ENCODE measurements at places on chromosomes 6 and 20.

- DNase-seq, result no peak
These were observed 19.5 kb upstream of the FAM8A1 start for GRCh38 chr6:17580518-17581048.

DNA sequence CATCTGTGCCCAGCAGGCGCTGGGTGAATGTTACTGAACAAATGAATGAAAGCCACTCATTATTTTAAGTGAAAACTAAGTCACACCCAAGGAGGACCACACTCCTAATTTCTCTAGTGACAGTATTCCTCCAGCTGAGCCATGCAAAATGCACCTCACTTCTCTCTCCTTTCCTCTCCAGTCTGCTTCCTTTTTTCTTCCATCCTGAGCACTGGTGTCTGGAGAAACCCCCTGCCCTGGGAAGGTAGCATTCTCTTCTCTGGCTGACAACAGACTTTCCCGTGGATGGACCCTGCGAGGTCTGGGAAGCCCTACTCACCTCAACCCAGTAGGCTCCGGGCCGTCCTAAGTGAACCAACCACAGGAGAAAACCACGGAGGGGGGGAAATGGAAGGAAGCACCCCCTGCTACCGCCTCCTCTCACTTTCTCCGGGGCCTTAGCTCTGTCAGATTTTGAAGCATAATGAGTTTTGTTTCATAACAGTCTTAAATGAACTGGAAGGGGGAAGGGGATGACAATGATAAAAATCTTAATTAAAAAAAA lies 22.6 kb downstream of the TRERF1 start:
- no peak for DNase-seq

GRCh38 chr6:68127074-68127473 lies 508.0 kb upstream of the ADGRB3 start:
- no peak for DNase-seq

DNA sequence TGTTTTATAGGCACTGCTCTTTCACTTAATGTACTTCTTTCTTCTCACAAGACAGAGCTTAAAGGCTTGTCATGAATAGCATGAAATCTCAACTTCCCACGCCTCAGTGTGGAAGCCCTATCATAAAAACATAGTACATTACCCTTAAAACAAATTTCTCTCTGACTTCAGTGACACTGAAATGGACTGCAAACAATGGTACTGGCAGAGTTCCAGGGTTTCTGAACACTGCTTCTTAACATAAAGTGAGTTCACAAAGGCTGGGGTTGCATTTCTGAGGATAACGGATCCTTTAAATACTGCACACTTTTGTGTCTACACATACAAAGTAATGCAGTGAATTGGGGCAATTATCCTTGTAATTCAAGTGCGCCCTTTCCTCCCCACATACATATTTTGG lies 32.3 kb upstream of the PLEKHG1 start:
- DNase-seq, result no peak

DNA sequence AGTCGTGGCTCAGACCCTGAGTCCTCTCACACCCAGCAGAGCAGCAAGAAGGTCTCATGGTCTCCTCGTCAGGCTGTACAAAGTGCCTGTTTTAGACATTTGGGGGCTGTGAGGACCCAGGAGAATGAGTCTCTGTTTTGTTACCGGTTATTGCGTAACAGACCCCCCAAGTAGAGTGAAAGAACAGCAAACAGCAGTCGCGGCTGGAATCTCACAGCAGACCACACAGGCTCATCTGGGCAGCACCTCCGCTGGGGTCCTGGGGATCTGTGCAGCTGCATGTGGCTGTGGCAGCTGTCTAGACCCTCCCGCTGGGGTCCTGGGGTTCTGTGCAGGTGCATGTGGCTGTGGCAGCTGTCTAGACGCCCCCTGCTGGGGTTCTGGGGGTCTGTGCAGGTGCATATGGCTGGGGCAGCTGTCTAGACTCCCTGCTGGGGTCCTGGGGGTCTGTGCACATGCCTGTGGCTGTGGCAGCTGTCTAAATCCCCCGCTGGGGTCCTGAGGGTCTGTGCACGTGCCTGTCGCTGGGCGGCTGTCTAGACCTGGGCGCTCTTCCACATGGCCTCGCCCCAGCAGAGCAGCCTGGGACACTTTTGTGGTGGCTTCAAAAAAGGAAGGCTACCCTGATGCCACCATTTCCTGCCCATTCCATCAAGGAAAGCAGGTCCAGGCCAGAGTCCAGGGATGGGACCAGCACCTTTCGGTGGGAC lies 24.7 kb downstream of the ENTPD6 start:
- DNase-seq, result no peak
